CD4-positive, alpha-beta T cell treated with Interferon gamma for 1 hour (primary cell): ENCODE measurements at places on chromosomes 1 and 21.

DNA sequence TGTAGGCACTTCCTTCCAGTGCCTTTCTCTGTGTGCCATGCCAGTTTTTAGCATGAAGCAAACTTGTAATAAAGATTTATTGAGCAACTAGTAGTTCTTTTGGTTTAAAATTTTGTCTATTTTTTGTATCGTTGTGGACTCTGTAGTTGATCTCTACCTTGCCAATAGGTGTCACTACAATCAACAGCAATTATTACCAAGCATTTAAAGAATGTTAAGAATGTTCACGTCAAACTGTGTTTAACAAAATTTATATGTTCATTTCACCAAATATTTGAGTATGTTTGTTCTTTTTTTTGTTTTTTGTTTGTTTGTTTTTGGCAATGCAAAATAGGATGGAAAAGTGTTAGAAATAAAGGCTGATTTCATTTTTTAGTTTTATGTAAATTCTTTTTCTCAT is 208.1 kb downstream of the PATJ start:
- no peak for DNase-seq

DNA sequence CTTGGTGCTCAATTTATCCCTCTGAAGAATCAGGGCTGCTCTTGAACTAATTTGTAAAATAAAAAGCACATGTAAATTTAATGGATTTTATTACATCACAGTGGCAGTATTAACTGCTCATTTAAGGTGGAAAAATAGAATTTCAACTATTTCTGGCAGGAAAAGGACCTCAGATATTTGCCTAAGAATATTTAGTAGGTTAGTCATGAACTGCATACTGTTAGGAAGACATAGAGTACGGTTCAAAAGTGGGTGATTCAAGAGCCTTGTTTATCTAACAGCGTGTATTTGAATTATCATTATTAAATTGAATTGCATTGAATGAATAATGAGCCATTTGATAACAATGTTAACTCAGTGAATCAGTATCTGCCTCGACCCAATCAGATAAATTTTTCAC is 248.8 kb upstream of the PBX1 start:
- no peak for DNase-seq

DNA sequence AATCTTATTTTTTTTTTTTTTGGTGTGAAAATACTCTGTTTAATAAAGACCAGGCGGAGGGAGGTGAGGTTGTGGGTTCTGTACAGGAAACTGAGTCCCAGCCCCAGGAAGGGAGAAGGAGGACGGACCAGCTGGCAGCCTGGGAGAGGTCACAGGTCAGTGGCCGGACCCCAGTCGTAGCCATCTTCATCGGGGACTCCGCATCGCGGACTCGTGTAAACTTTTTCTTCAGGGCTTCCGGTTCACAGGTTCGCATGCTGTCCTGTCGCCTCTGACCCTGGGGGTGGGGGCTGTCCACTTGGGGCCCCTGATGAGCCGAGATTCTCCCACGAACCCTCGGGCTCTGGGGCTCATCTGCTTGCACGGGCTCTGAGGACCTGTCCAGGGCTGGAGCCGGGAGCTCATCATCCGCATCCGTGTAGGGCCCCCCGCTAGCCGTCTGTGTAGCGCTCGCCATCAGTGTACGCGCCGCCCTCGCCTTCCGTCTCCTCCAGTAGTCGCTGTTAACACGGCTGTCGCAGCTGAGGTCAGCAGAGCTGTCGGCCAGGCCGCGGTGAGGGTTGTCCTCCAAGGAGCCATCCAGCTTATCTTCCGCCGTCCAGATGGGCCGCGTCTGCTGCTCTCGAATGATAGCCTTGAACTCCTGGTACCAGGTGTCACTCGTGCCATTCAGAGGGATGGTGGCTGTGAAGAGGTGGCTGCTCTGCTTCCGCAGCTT is 975.7 kb upstream of the PRMT6 start:
- DNase-seq = no peak

DNA sequence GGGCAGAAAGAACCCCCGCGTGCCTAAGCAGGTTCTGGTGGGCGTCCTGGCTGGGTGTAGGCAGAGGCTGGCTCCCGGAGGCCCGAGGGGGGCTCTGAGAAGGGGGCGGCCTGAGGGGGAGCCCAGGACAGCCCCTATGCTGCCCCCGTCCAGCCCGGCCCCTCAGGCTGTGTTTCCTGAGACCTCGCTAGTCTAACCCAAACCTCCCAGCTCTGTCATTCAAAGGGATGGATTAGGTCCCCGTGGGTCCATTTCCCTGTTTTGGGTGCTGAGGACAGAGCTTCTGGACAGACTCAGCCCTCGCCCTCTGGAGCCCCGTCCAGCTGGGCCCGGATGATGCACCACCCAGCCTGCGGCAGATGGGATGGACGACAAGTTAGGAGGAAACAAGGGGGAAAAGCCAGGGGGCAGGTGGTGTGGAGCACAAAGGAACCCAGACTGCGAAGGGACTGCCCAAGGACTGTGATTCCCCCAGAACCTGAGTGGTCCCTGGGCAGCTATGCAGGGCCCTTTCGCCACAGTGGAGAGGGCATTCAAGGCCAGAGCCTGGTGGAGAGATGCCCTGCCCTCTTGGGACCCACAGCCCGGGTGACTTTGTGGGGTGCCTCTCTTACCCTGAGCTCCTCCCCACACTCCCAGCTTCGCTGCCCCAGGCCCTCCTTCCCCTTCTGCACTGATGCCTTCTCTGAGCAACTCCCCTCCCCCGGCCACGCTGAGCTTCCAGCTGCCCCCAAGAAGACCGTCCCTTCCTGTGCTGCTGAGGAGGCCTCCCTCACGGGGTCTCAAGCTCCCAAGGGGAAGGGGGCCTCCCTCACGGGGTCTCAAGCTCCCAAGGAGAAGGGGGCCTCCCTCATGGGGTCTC is 2.8 kb downstream of the HES4 start:
- DNase-seq = no peak

GRCh38 chr1:22383526-22384294 is 67.9 kb upstream of the ZBTB40 start:
- DNase-seq = no peak

GRCh38 chr1:244414543-244414942 is 37.2 kb downstream of the ADSS2 start:
- no peak for DNase-seq

GRCh38 chr1:11013160-11013531 is 692 bp downstream of the TARDBP start:
- DNase-seq = no peak

DNA sequence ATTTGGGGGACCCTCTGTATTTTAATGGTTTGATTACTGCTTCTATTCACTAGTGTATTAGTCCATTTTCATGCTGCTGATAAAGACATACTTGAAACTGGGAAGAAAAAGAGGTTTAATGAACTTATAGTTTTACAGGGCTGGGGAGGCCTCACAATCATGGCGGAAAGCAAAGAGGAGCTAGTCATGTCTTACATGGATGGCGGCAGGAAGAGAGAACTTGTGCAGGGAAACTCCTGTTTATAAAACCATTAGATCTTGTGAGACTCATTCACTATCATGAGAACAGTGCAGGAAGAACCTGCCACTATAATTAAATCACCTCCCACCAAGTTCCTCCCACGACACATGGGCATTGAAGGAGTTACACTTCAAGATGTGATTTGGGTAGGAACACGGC is 464.5 kb upstream of the RGS18 start:
- DNase-seq = no peak

GRCh38 chr1:222243902-222244301 is 304.0 kb downstream of the HHIPL2 start:
- DNase-seq = no peak

- DNase-seq = no peak
Observed at GRCh38 chr1:101820071-101820470, 176.7 kb downstream of the OLFM3 start.

GRCh38 chr1:29453502-29454240 is 217.3 kb downstream of the PTPRU start:
- no peak for DNase-seq
